ENCODE measurements at places on chromosomes 5 and 9. TPM values are rescaled to one million over a fixed set of nuclear protein-coding genes. Genes with fewer than 3 reads are reported as not detected.

Gene FBN2
- 24.6 TPM for total RNA-seq

Gene MRPL36
- total RNA-seq: 75.8 TPM

Gene HDHD3
- total RNA-seq: 13.5 TPM

Gene C5
- total RNA-seq: 1.5 TPM

Gene ANGPTL2
- total RNA-seq: 3.7 TPM

Gene PTPRD
- total RNA-seq: 10.4 TPM

Measured in mesangial cell (primary cell).